ENCODE measurements at places on chromosomes 16 and 17.

GRCh38 chr16:1338855-1339675 is 5.6 kb downstream of the BAIAP3 start:
- DNase-seq = no peak

GRCh38 chr17:13792314-13792713 is 190.6 kb upstream of the HS3ST3A1 start:
- no peak for DNase-seq

GRCh38 chr17:50898369-50899004 is 32.3 kb upstream of the TOB1 start:
- no peak for DNase-seq

DNA sequence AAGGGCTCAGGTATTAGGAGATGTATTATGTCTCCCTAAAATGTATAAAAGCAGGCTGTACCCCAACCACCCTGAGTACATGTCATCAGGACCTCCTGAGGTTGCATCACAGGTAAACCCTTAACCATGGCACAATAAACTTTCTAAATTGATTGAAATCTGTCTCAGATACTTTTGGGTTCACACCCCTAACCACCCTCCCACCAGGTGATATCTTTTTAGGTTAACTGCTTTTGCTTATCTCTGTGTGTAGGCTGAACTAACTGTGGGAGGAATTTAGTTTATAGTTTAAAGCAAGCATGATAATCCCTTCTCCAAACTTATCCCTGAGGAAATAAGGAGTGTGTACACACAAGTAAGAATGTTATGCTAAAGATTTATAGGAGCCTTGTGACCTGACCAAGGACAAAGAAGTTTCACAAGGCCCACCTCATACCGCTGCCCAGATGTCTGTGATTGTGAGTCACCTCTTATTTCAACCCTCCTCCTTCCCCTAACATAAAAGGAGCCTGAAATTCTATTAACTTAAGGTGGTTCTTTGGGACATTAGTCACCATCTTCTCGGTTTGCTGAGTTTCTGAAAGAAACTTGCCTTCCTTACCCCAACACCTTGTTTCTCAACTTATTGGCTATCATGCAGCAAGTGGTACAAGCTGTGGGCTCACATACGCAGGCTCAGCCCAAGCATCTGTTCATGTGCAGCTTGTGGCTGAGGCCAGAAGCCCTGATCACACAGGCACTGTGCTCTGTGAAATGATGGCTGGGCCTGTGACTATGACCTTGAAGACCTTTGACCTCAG is 11.3 kb downstream of the PRSS22 start:
- no peak for DNase-seq

DNA sequence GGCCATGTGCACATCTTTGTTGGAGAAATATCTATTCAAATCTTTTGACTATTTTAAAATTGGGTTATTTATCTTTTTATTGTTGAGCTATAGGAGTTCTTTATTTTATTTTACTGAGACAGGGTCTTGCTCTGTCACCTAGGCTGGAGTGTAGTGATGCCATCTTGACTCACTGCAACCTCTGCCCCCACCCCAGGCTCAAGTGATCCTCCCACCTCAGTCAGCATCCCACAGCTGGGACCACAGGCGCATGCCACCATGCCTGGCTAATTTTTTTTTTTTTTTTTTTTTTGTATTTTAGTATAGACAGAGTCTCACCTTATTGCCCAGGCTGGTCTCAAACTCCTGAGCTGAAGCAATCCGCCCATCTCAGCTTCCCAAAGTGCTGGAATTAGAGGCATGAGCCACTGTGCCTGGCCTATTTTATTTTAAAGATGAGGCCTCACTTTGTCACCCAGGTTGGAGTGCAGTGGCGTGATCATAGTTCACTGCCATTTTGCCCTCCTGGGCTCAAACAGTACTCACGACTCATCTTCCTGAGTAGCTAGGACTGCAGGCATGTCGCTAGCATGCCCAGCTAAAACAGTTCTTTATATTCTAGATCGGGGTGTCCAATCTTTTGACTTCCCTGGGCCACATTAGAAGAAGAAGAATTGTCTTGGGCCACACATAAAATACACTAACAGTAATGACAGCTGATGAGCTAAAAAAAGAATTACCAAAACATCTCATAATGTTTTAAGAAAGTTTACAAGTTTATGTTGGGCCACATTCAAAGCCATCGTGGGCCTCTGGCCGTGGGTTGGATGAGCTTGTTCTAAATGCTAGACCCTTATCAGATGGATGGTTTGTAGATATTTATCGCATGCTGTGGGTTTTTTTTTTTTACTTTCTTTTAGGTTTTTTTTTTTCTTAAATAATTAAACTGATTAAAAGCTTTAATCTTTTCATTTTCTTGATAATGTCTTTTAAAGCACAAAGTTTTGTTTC is 13.7 kb downstream of the TENT4B start:
- no peak for DNase-seq

DNA sequence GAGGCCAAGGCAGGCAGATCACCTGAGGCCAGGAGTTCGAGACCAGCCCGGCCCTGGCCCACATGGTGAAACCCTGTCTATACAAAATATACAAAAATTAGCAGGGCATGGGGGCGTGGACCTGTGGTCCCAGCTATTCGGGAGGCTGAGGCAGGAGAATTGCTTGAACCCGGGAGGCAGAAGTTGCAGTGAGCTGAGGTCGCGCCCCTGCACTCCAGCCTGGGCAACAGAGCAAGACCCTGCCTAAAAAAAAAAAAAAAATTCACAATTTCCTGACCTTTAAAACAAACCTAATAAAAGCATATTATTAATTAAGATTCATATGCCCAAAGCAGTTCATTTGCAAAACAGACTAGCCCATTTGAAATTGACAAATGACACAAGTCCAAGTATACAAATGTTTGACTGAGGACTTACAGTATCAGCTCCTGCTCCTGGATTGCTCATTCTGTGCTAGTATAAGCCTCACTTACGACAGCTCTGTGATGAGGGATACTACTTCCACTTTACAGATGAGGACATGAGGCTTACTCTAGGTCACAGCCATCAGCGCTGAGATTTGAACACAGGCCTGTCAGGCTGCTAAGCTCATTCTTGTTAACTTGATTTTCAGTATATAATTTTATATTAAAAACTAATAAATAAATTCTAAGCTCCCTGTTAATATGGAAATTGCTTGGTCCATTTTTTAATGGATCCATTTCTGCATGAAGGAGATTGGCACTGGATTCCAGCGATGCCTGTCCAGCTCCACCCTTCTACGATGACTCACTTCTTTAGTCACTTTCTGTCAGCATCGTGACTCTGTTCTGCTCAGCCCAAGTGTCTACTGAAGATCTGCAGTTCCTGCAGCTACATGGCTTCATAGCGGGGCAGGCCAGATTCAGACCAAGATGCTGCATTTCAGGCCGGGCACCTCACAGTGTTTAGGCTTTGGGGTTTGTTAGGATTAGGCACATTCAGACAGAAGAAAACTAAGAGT is 88.2 kb downstream of the WDR59 start:
- DNase-seq = no peak

DNA sequence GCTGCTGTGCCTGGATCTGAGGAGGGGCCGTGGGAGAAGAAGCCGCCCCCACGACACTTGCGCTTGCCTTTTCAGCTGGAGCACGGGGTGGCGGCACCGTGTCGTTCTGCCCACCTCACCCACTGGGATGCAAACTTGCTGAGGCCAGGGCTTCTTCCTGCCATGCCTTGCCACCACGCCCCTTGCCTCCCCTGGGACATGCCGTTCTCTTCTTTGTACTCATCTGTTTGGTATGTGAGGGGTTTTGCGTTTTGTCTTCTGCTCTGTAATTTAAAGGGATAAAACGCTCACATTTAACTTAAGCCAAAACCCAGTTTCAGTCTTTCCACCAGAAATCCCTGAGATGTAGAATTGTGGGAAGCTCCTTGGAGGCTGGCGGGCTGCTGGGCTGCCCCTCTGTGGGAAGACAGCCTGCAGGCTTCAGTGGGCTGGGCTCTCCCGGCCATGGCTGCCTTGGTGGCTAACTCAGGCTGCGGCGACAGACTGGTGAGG is 180.2 kb downstream of the RPTOR start:
- DNase-seq = no peak

Data from stimulated activated CD8-positive, alpha-beta memory T cell treated with anti-CD3 and anti-CD28 coated beads, Interleukin-15, amount 100 ng/mL, for 1 hour (primary cell).